Progenitor cell of endocrine pancreas (in vitro differentiated cells): ENCODE measurements at places on chromosomes 1 and 21.

- no peak for DNase-seq
Observed at GRCh38 chr21:36917471-36918158, 48.9 kb downstream of the HLCS start.

DNA sequence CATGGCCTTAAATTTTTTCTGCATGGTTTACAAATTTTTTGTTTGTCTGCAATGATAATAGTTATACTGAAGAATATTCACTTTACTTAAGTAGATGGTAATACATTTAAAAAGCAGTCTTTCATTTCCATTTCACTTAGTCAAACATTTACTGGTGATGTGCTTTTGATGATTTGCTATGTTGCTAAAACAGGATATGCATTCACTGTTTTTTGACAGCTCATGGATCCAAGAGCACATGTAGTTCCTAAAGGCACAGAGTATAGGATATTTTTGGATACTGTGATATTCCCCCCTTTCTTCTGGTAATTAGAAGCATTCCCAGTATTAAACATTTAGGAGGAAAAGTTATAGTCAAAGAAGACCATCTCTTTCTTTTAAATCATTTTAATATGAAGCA lies 45.9 kb downstream of the RAP1A start:
- no peak for DNase-seq

GRCh38 chr1:8020032-8020431 lies 6.1 kb downstream of the ERRFI1 start:
- no peak for DNase-seq

GRCh38 chr1:221217029-221217428 lies 337.8 kb downstream of the HLX start:
- DNase-seq, result no peak
